ENCODE measurements at places on chromosomes 5 and 9. TPM values are rescaled to one million over a fixed set of nuclear protein-coding genes. Genes with fewer than 3 reads are reported as not detected.

The CARTPT gene
- polyA plus RNA-seq, result not detected

The GPX3 gene
- 139 TPM for polyA plus RNA-seq

The NUTM2F gene
- polyA plus RNA-seq, result not detected

The CDHR2 gene
- 0.01 TPM for polyA plus RNA-seq

The RASEF gene
- 0.08 TPM for polyA plus RNA-seq

The SV2C gene
- polyA plus RNA-seq, result 0.02 TPM

The ZNF462 gene
- polyA plus RNA-seq, result 6.9 TPM

The PPIC gene
- polyA plus RNA-seq, result 28.1 TPM

The DRD1 gene
- 0.01 TPM for polyA plus RNA-seq

The EGFL7 gene
- polyA plus RNA-seq, result 6.2 TPM

The C1QTNF2 gene
- 0.05 TPM for polyA plus RNA-seq

The HTR1A gene
- polyA plus RNA-seq, result not detected

The BTNL3 gene
- polyA plus RNA-seq, result not detected

The MARVELD2 gene
- 17.6 TPM for polyA plus RNA-seq

The PCDH12 gene
- polyA plus RNA-seq, result 0.01 TPM

The SNCB gene
- 0.69 TPM for polyA plus RNA-seq

The SPOCK1 gene
- polyA plus RNA-seq, result 25.6 TPM

The PCDHB9 gene
- 0.01 TPM for polyA plus RNA-seq

The BOD1 gene
- 37.5 TPM for polyA plus RNA-seq

The C1QTNF3 gene
- polyA plus RNA-seq, result 1.1 TPM

The STC2 gene
- polyA plus RNA-seq, result 4.1 TPM

The PFN3 gene
- polyA plus RNA-seq, result not detected

The CERT1 gene
- 14.2 TPM for polyA plus RNA-seq

The POLR1E gene
- polyA plus RNA-seq, result 44.4 TPM

The C5orf58 gene
- not detected for polyA plus RNA-seq

The FAM170A gene
- polyA plus RNA-seq, result not detected

The BTNL8 gene
- polyA plus RNA-seq, result not detected

The PCDHGB6 gene
- polyA plus RNA-seq, result 0.30 TPM

The CDC14B gene
- 4.5 TPM for polyA plus RNA-seq

The C9orf153 gene
- not detected for polyA plus RNA-seq

The SMC5 gene
- 16.5 TPM for polyA plus RNA-seq

The KCNV2 gene
- polyA plus RNA-seq, result not detected

The FGF10 gene
- not detected for polyA plus RNA-seq
